Jurkat, Clone E6-1 (cell line): ENCODE measurements at places on chromosomes 4 and X.

- no peak for DNase-seq
Measured at GRCh38 chr4:168735735-168736134, 238.9 kb downstream of the PALLD start.

DNA sequence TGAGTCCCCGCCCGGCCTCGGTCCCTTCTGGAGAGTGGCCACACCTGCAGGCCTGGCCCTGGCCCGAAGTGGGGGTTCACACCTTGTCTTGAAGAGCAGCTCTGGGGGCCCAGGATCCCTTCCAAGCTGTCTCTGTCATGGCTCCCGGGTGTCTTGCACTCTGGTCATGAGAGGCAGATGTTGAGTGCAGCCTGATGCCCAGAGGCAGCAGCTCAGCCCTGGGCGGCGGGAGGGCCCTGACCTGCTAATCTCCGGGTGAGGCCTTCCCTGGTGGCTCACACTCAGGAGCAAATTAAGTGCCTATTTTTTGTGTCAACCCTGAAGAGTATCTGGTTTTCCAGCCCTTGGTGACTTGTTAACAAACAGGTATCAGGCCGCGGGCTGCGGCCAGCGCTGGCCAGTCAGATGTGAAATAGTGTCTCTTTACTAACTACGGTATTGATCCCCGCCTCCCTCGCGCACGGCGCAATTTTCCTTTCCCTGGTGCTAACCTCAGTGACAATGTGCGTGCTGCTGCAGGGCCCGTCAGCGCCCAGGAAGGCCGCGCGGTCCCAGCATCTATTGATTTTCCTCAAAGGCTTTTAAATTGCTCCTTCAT is 24.2 kb downstream of the NKX1-1 start:
- no peak for DNase-seq

DNA sequence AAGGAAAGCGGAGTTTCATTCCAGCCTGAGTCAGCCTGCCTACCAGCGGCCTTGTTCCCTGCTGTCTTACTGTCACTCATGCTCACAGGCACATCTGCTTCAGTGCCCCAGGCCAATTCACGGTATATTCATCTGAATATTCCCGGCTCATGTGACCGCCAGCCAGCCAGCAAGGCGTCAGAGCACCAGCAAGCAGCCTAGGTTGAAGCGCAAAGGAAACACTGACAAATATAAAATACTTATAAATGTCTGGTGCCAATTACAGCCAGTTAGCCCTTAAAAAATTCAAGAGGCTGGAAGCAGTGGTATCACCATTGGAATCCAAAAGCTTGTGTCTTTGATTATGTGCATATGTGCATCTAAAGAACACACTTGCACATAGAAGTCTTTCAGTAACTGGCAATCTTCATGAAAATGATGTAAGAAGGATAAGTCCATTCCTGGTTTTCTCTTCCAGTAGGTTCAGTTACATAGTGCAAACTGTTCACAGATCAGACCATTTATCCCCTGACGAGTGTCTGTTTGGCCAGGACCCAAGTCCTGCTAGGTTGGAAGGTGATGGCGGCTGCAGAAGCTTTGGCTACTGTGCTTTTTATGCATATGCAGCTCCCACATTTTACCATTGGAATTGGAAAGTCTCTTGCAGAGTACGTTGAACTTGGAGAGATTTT is 61.3 kb downstream of the LUZP4 start:
- DNase-seq: no peak

DNA sequence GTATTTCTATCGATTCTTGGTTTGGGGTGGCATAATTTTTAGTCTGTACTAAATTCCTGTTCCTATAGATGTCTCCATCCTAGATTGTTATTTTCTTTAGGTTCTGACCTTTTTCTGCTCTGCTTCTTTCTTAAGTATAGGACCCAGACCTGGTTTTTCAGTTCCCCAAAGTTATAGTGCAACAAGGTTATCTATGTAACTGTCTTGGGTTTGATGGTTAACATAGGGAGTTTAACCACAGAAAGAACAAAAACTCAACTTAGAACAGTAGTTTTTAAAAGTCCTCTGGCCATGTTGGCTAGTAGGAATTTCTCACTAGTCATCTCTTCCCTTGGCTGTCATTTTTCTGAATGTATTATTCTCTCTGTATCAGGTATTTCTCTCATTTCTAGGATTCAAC is 38.8 kb upstream of the MAD2L1 start:
- no peak for DNase-seq
